Left lung (tissue), 14 donors: ENCODE measurements at places on chromosomes 16 and 17. TPM values are rescaled to one million over a fixed set of nuclear protein-coding genes. Genes with fewer than 3 reads are reported as not detected.

The TSPAN10 gene
- 1.6 TPM for total RNA-seq

The BCL6B gene
- total RNA-seq = 17.2 TPM

The GNPTG gene
- 74.2 TPM for total RNA-seq

The FUS gene
- total RNA-seq = 180 TPM

The RARA gene
- total RNA-seq = 62.6 TPM

The TNP2 gene
- not detected for total RNA-seq

The PDE6G gene
- 0.24 TPM for total RNA-seq

The TBC1D28 gene
- total RNA-seq = not detected

The CYGB gene
- total RNA-seq = 13.7 TPM

The GPRC5B gene
- total RNA-seq = 14.1 TPM

The GAST gene
- total RNA-seq = not detected

The NOXO1 gene
- total RNA-seq = 4.4 TPM

The ORAI3 gene
- total RNA-seq = 20.7 TPM

The PRRT2 gene
- total RNA-seq = 3.1 TPM
